ENCODE measurements at places on chromosomes 7 and 10.
A peak's percentile ranks its signal among the peaks of the same experiment; 100 is the strongest.

- DNase-seq = no peak
Measured at GRCh38 chr7:108134486-108134885, 4.3 kb upstream of the LAMB4 start.

DNA sequence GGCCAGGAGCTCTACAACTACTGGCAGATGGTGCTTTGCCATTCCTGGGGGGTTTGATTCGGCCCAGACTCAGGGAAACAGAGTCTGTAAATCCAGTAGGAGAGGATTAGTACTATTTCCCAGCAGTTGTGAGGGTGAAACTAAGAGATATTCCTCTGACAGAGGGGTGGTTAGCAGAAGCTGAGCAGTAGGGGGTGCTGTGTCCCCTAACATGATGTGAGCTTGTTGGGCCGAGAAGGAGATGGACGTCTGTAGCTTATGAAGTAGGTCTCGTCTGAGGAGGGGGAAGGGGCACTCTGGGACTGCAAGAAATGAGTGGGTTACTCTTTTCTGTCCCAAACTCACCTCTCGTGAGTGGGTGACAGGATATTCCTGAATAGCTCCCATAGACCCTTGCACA, 179.2 kb upstream of the MBL2 start:
- DNase-seq = no peak

DNA sequence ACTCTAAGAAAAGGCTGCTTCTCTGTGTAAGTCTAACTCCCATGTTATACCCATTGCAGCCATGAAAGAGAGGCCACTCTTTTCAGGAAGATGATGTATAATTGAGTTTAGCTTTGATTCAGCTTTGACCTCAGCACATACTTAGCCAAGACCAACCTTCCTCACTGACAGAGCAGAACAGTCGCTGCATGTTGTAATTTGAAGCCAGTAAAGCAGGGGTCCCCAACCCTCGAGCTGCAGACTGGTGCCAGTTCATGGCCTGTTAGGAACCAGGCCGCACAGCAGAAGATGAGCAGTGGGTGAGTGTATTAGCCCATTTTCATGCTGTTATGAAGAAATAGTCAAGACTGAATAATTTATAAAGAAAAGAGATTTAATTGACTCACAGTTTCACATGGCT, 223.9 kb downstream of the GPR158 start:
- DNase-seq = no peak

DNA sequence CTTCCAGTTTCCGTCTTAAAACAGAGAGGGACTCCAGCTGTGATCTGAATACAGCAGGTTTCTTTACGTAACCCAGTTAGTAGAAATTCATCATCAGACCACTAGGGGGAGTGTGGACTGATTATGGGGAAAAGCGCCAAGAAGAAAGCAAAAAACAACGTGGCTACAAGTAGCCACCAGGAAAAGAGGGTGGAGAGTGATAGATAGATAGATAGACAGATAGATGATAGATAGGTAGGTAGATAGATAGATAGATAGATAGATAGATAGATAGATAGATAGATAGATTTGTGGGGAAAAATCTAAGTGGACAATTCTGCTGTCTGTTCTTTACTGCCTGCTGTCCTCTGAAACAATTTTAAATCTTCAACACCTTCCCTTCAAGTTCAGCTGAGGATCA, 12.7 kb upstream of the AKR1B10 start:
- peak; percentile 71 for DNase-seq

DNA sequence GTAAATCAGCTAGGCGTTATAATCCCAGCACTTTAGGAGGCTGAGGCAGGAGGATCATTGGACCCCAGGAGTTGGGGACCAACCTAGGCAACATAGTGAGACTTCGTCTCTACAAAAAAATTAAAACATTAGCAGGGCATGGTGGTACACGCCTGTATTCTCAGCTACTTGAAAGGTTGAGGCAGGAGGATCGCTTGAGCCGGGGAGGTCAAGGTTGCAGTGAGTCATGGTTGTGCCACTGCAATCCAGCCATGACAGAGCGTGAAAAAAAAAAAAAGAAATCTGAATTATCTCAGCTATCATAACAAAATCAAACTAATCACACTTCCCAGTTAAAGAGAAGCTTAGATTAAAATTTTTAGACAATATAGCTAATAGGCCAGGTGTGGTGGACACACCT, 35.3 kb downstream of the ATAD1 start:
- no peak for DNase-seq

- DNase-seq = no peak
Measured at GRCh38 chr10:104043185-104043830, 42.4 kb downstream of the COL17A1 start.

DNA sequence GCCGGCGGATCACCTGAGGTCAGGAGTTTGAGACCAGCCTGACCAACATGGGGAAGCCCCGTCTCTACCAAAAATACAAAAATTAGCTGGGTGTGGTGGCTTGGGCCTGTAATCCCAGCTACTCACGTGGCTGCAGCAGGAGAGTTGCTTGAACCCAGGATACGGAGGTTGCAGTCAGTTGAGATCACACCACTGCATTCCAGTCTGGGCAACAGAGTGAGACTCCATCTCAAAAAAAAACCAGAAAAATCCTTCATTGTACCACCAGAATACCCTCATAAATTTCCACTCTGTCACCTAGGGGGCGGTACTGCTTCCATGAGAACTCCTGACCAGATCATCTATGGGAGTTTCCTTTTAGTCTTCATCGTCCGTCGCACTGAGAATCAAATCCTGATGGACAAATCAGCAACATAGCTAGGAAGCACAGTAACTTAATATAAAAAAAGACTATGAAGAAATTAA, 225.8 kb upstream of the KLF14 start:
- peak; percentile 40 for DNase-seq

GRCh38 chr7:140054751-140055150, 8.0 kb downstream of the PARP12 start:
- DNase-seq = no peak

DNA sequence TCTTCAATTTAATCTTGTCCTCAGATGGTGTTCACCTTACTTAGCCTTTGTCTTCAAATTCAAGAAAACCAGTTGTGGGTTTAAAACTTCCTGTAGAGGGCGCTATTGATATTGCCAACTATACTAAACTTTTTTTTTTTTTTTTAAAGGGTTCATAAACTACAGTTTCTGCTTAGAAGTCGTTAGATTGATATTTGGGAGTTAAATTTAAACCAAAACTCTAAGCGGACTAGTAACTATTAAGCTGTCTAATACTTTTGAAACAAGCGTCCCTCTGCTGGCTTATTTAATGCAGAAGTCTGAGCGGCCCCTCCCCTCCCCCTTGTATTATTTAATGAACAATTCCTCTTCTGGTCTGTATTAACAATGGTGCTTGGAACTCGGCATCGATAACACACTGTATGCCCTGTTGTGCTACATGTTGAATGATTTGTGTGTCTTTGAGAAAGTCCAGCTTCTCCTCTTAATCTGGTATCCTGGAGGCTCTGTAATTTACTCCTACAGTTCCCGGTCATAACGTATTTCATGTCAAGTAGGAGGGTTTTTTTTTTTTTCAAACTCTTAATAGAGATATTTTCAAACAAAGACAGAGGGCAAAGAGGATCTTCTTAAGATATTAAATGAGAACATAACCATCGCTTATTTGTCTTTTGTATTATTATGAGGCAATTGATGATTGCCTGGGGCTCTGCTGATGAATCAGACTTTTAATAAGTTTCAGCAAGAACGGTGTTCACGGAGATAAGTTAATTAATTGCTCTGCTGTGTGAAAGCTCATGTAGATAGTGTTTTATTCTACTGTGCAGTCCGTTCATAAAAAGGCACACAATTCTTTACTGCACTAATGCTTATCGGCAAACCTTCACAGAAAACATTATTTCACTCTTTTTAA, 22.6 kb upstream of the CREB5 start:
- DNase-seq = no peak

DNA sequence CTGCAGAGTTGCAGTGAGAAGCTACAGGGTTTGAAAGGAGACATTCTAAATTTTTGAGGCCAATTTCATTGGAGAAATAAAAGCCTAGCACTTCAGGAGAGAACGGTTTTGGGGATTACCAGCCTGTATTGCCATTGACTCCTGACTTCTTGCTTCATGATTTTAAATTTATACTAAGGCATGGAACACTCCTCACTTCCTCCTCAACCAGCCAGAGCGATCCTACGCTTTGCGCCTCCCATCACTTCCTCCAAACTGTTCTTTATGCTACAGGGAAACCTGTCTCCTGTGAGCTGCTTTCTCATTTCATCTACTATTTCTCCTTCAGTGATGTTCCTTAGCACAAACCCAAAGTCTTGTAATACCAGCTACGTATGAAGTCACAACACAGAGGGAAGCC, 495.1 kb downstream of the SUGCT start:
- no peak for DNase-seq

DNA sequence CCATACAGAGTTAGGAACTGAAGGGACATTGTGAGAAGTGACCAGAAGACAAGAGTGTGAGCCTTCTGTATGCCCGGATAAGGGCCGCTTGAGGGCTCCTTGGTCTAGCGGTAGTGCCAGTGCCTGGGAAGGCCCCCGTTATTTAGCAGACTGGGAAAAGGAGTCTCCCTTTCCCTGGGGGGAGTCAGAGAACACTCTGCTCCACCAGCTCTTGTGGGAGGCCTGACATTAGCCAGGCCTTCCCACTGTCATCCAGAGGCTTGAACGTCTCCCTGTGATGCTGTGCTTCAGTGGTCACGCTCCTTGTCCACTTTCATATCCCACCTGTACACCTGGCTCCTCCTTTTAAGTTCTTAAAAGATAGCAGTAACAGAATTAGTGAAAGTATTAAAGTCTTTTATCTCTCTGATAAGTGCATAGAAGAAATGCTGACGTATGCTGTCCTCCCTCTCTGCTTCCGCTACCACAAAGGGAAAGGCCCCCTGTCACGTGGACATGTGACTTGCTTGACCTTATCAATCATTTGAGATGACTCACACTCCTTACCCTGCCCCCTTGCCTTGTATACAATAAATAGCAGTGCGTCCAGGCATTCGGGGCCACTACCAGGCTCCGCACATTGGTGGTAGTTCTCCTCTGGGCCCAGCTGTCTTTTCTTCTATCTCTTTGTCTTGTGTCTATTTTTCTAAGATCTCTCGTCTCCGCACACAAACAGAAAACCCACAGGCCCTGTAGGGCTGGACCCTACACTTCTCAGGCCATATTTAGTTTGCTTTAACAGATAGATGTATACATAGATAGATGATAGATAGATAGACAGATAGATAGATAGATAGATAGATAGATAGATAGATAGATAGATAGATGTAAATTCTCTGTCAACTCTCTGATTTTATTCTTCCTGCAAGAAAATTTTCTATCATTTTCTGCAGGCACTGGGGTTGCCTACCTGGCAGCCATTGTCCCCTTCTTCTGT, 131.5 kb upstream of the JCAD start:
- no peak for DNase-seq

DNA sequence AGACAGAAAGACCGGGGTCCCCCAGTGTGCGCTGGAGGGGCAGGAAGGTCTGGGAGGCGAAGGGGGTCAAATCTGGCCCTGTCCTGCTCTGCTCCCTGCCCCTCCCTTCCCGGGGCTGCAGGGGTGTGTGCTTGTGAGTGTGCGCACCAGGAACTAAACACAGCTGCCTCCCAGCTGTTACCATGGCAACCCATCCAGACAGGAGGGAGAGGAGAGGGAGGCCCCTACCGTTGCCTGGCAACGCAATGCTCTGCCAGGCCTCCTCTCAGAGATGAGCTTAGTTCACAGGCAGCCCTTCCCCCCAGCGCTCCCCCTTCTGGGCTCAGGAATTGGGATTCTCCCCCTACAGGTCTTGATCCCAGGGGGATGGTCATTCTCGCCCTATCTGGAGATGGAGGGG, 6.1 kb downstream of the NYAP1 start:
- DNase-seq = peak; percentile 65

DNA sequence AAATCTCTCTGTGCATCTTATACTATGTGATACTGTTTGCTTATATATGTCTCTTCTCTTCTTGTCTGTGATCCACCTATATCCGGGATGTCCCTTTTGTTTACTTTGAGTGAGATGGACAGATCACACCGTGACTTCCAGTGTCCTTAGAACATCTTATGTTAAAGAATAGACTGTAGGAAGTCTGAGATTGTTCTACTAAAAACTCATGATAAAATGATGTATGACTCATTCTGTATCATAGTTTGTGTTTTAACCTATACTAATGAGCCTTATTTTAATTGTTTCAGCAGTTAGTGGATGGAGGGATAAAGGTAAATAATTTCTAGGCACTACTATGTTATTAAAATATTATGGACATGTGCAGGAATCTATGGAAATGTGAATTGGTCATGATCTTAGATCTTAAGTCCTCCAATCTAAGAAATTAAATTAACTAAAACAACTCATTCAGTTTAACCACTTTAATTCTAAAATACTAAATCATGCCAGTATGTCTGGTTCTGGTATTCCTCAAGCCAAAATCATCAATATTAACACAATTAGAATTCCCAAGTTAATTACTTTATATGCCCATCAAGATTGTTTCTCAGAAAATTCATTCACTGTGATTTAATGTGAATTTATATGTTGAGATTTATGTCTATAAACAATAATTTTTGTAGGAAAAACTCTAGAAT, 32.0 kb downstream of the ITGB8 start:
- no peak for DNase-seq

DNA sequence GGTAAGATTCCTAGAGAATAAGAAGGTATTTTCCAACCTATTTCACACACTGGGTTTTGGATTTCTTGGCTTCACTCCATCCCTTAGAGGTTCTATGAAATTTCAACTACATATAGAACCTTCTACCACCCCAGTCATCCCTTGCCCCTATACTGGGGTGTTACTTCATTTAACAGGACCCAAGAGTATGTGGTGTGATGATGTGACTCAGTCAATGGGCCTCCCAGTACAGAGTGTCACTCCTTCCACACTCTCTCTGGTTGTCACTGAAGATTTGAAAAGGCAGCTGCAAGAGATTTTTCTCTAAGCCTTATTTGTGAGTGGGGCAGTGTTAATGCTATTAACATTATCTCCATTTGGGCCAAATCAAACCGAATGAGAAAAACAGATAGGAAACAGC, 33.5 kb downstream of the FGFBP3 start:
- DNase-seq = no peak

DNA sequence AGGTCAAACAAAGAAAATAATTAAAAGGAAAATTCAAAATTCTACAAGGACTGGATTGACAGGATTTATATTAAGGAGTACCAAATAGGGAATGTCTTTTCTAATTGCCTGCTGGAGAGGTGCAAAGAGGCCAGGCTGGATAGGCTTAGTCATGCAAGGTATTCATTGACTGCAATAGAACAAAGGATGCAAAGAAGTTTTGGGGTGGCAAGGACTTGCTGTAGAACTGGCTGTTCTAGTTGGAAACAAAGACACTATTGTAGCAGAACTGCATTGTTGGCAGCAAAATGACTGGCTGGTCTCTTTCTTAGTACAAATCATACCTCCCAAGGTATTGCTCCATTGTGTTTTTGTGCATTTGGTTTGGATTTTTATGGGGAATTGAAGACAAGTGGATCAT, 10.1 kb downstream of the ITGB8 start:
- DNase-seq = no peak
